M059J (cell line): ENCODE measurements at places on chromosomes 11 and 22.

GRCh38 chr11:69490516-69490915, 9.1 kb downstream of the LINC01488 start:
- DNase-seq: no peak

GRCh38 chr22:21450858-21451353, 16.3 kb upstream of the TMEM191C start:
- DNase-seq: no peak

- DNase-seq: peak; percentile 49
Observed at GRCh38 chr11:1203505-1204271, 19.2 kb upstream of the MUC5B start.

- peak; percentile 51 for DNase-seq
Observed at GRCh38 chr11:107898270-107898669, 30.0 kb upstream of the RAB39A start.

GRCh38 chr11:24124876-24125275, 372.0 kb upstream of the LUZP2 start:
- no peak for DNase-seq

GRCh38 chr11:26070714-26071380, 261.1 kb upstream of the ANO3 start:
- DNase-seq: no peak

DNA sequence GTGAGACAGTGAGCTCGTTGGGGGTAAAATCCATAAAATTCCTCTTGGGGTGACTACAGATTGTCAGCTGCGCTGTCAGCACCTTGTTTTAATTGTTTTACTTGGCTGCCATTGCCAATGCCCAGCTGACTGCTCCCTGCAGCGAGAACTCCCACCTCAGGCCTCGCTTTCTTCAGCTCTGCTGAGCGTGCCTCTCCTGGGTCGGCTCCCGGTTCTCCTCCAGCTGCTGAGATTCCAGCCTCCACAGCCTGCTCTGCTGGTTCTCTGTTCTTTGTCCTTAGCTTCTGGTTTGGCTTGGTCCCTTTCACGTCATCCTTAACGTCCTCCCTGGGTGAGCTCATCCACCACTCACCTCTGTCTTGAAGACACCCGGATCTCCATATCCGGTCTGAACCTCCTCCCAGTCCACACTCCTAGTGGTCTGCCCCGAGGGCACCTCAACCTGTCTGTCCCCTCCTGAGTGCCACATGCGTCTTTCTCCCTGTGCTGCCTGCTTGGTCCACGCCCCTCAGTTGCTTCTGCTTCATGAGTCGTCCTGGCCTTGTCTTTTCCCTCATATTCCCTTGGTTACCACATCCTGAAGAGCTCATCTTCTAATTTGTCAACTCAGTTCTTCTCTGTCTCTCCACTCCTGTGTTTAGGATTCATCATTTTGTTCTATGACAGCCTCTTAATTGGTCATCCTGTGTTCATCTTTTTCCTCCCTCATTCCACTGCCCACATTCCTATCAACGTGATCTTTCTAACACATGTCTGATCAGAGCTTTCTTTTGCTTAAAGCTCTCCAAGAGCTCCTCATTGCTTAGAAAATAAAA, 35.6 kb downstream of the BMAL1 start:
- DNase-seq: no peak

- no peak for DNase-seq
Observed at GRCh38 chr11:41320238-41320637, 139.2 kb downstream of the LRRC4C start.

- DNase-seq: peak; percentile 66
Observed at GRCh38 chr22:45671783-45672563, at the start of gene ATXN10. Gene ATXN10, plus strand, starts transcription at chr22:45671834. Its CDS starts 230 bp downstream, at chr22:45672064.

- no peak for DNase-seq
Observed at GRCh38 chr11:8276528-8276927, 12.8 kb upstream of the LMO1 start.

DNA sequence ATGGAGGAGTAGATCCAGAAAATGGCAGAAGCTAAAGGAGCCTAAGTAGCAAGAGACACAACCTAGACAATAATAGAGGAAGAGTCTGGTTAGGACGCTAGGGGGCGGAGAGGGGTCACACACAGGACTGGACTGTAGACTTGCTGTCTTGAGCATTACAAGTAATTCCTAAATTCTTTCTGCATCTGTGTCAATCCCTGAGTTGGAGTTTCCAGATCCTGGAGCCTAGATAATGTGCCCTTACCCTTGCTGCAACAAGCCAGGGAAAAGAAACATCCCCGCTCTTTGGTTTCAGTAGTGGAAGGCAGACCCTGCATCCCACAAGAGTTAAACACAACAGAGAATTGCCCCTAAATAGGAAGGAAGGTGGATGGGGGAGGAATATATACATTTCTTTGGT, 14.9 kb upstream of the CCDC73 start:
- DNase-seq: peak; percentile 81

GRCh38 chr11:117691516-117691915, 105.5 kb downstream of the DSCAML1 start:
- DNase-seq: no peak

- DNase-seq: no peak
Observed at GRCh38 chr11:69483691-69484426, 2.4 kb downstream of the LINC01488 start.

GRCh38 chr11:75167617-75168016, 16.7 kb downstream of the SLCO2B1 start:
- DNase-seq: no peak

- DNase-seq: peak; percentile 8
Observed at GRCh38 chr22:39173787-39174497, 21.5 kb upstream of the CBX7 start.

DNA sequence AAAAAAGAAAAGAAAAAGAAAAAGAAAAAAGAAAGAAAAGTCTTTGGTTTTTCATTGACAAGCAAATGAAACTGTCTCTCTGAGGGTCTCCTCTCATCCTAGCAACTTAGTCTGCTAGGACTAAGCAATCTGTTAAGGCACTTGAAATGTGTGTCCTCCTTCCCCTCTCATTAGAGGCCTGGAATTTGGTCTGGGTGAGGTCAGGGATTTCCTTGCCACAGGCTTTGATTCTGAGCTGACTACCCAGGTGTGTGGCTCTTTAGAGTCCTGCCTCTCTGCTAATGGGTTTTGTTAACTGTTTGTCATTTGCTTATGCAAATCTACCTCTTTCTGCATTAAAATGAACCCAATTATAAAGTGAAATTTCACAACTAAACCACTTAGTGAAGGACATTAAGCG, 18.3 kb upstream of the PKNOX2 start:
- no peak for DNase-seq

DNA sequence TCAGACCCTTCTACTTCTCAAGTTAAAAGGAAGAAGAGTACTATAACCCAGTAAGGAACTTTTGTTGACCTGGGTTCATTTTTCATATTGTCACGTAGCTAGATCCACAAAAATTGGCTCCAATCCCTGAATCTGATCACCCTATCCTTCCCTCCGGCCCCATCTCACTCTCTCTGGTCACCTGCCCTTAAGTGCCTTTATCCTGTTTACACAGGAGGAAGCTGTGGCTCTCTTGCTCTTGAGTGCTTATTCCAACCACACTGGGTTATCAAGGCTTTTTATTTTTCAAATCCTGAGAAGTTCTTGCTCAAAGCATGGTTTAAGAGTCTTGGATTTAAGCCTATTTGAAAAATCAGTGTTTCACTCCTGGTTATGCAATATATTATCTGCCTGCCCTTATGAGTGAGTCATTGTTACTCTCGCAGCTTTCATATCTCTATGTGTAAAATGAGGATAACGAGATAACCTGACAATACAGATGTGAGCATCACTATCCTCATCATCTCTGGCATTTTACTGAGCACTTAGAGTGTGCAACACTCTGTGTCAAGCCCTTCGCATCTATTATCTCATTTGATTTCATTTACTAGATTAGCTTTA, 293.9 kb downstream of the GUCY1A2 start:
- DNase-seq: peak; percentile 12

GRCh38 chr11:76627606-76628005, 42.9 kb downstream of the LRRC32 start:
- DNase-seq: no peak

DNA sequence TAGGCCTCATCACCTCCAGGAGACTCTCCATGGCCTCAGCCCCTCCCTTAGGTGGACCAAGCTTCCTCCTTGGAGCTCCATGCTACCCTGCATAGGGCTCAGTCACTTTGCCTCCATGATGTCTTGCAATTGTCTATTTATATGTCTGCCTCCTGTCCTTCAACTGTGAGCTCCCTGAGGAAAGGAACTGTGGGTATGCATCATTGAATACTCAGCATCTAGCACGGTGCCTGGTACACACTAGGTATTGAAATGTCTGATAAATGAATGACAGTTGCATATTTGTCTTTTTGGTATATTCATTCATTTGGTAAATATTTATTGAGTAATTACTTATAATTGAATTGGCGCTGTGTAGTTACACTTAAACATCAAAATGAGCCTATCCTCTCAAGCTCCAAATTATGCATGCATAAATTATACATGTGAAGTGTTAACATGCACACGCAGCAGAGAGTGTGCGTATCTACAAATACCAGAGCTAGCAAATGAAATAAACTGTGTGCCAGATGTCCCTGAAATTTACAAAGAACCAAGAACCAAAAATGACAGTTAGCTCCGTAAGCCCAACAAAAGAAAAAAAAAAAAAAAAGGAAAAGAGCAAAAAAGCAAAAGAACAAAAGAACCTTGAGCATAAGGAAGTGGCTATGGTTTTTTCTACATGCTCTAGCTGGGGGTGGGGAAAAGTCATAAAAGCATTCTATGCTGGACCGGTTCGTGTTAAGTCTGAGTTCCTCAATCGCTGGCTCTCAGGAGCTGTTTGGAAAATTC, 25.2 kb downstream of the GRAP2 start:
- DNase-seq: no peak

- DNase-seq: peak; percentile 74
Observed at GRCh38 chr11:116109228-116109627, 605.0 kb upstream of the CADM1 start.

DNA sequence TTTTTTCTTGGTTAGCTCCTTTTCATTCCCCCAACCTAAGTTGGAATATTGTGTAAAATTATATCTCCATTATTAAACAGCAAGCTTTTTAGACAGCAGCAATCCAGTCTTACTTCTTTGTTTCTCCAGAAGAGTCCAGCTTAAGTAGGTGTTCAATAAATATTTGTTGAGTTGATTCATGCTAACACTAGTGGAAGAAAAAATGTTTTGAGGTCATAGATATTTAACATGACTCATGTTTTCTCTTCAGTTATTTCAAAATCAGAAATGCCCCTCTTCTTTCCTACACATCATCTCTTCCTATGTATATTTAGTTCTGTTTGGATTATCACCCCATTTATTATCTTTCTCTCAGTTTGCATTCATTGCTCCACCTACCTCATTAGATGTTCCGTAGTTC, 20.3 kb downstream of the CCDC83 start:
- DNase-seq: peak; percentile 49

- no peak for DNase-seq
Observed at GRCh38 chr11:61968758-61969390, 1.4 kb upstream of the FTH1 start.
